Hypothalamus (tissue), 51 donors: ENCODE measurements at places on chromosomes 6 and 20.

- DNase-seq, result no peak
Observed at GRCh38 chr6:14040042-14040441, 77.5 kb upstream of the CD83 start.

GRCh38 chr6:7292596-7293255 lies 20.3 kb downstream of the SSR1 start:
- DNase-seq, result no peak

DNA sequence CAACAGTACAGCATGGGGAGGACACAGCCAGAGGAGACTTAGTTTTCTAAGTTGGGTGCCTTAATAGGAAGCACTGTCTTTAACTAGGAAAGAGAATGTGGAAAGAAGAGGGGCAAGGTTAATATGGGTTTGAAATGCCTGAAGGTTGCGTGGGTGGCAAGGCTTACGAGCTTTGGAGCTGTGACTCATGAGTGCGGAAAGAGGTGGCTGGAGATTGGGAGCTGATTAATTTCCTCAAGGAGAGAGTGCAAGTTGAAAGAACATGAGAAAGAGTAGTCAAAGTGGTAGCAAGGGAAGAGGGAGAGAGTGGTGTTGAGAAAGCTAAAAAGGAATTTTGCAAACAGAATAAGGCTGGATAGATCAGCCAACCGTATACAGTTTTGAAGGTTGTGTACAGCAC lies 315.1 kb upstream of the PRND start:
- DNase-seq, result no peak

DNA sequence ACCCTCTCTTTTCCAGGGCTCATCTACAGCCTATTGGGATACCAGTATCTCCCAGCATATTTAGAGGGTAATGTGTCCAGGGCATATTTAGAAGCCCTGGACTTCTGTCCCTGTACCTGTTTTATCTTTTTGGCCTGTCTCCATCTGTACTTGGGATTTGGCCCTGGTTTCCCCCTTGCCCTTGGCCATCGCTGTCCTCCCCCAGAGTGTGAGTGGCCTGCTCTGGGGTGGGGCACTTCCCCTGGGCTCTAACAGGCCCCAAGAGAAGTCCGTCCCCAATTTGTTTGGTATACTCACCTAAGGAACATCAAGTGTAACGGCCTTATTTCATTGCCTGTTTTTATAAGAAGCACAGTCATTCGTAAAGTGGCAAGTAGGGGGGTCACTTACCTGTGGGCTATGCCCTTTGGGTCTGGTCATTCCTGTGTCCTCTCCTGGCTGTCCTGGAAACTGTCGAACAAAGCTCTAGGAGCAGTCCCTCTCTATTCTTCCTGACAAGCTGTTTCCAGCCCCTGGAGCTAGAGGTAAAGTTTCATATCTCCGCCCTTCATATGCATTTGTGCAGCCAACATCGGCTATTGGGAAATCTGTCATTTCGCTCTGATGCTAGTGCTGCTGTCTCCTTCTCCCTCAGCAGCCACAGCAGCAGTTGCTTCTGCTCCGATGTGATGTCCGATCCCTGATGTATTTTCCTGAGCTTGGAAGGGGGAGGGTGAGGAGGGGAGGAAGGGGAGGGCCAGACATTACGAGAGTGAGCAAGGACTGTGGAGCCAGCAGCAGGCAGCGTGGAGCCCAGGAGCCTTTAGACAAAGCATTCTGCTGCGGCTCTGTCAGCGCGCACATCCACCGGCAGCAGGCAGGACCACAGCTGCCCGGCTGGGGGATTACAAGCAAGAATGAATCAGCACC lies 83.4 kb downstream of the TCP11 start:
- DNase-seq, result no peak

DNA sequence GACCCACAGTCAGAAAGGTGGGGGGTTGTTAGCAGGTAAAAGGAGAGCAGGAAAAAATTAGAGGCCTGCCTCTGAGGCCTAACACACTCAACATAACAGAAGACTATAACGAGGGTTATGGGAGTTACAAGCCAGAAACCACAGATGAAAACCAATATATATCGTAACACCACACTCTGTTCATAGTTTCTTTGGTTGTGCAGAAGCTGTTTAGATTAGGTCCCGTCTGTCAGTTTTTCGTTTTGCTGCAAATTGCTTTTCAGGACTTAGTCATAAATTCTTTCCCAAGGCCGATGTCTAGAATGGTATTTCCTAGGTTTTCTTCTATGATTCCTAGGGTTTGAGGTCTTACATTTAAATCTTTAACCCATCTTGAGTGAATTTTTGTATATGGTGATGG lies 3.7 kb upstream of the MAP3K5 start:
- no peak for DNase-seq

DNA sequence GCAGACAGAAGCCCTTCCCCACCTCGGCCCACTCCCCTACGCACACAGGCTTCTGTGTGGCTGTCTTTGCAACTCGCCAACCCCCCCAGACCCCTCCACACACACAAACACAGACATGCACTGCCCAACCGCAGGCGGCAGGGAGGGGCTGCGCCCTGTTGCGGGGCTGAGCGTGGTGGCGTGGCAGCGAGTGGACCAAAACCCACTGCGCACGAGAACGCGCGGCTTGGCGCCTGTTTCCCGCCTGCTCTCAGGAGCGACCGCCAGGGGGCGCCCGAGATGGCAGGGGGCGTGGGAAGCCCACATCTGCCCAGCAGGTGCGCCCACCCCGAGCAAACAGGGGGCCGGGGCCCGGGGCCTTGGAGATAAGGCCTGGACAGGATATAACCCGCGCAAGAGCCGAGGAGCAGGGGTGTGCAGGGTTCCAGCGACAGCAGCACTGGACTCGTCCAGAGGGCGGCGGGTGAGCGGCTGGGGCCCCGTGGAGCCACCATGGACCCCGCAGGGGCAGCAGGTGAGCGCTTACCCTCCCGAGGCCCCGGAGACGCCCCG lies at the start of gene RBPJL:
RBPJL (plus strand) TSS at position 410 of the 552 bp plus-strand sequence; CDS start at position 493, 83 bp downstream.
- no peak for DNase-seq

DNA sequence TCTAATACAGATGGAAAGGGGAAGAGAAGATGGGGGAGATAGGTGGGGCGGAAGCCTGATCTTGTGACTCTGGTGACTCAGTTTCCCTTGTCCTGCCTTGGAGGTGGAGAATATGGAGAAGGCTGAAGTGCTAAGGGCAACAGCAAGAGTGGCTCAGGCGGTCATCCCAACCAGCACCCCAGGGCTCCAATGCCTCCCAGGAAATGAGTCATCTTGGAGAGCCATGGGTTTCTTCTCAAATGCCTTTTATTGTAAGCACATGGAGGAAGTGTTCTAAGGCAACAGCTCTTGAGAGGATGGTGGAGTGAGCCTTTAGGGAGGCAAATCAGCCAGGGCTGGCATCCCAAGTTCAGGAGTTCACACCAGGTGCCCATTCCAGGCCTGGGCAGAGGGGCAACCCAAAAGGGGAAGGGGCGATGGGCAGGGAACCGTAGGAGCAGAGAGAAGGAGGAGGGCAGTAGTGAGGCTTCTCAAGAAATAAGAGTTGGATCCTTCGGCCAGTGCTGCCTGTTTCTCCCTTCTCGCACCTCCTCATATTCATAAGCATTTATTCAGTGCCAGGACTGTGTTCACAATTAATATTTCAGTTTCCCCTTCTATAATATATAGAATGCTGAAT lies 13.2 kb upstream of the AHCY start:
- no peak for DNase-seq

GRCh38 chr6:116027801-116028200 lies 32.9 kb downstream of the FRK start:
- DNase-seq, result no peak

DNA sequence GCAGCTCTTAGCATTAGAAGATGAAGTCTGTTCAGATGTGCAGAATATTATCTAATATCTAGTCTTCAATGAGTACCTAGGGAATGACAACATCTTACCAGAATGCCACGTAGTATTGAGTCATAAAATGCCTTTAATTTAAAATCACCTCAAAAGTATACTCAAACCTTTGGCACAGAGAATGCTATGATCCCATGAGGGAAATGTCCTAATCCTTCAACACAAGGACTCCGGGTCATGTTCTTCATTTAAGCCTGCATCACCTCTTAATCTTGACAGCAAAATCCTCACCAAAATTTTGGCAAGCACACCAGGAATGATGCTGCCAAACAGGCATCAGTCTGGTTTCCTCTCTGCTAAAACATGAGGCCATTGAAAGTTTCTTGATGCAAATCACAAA lies 23.6 kb upstream of the MARCKS start:
- no peak for DNase-seq

DNA sequence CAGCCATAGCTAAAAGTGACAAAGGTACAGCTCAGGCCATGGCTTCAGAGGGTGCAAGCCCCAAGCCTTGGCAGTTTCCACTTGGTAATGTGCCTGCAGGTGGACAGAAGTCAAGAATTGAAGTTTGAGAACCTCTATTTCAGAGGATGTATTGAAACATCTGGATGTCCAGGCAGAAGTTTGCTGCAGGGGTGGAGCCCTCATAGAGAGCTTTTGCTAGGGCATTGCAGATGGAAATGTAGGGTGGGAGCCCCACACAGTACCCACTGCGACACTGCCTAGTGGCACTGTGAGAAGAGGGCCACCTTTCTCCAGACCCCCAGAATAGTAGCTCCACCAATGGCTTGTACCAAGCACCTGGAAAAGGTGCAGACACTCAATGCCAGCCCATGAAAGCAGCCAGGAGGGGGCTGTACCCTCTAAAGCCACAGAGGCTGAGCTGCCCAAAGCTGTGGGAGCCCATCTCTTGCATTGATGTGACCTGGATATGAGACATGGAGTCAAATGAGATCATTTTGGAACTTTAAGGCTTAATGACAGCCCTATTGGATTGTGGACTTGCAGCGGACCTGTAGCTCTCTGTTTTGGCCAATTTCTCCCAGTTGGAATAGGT lies 1299.4 kb upstream of the MAP3K7 start:
- DNase-seq, result no peak

DNA sequence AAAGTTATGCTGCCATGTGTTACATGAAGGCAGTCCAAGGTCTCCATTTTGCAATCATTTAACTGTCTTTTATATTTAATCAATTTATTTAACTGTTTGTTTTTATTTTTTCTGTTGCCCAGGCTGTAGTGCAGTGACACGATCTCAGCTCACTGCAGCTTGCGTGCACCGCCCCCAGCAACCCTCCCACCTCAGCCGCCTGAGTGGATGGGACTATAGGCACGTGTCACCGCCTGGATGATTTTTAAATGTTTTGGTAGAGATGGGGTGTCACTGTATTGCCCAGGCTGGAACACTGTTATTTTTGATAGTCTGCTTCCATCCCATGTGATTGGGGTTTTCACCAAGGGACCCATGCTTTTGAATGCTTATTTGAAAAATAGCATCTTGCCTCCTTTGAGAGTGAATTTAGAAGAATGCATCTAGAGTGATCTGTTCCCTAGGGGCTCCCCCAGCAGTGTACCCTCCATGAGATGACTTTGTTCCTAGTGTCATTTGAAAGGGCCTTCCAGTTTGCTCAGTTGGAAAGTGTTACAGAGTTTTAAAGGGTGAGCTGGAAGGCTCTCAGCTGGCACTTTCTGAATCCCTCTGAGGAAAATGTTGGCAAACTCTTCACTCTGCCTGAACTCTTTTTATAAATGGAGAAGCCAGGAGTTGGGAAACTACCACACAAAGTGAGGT lies 143.4 kb downstream of the JARID2 start:
- no peak for DNase-seq

DNA sequence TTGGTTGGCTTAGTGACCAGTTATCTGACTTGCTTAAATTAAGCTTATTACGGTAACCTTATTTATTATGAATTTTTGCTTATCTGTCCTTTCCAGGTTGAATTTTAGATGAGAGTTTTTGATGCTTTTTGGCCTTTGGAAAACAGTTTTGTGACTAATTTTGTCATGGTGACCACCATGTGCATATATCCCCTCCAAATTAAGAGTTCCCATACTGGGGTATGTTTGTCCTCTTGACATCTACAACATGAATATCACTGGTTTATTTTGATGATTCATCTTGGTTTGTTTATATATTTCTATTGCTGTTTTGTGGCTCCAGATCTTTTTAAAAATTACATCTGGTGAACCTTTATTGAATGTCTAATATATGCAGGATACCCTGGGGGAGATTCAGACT lies 61.4 kb downstream of the PHF20 start:
- DNase-seq, result no peak

DNA sequence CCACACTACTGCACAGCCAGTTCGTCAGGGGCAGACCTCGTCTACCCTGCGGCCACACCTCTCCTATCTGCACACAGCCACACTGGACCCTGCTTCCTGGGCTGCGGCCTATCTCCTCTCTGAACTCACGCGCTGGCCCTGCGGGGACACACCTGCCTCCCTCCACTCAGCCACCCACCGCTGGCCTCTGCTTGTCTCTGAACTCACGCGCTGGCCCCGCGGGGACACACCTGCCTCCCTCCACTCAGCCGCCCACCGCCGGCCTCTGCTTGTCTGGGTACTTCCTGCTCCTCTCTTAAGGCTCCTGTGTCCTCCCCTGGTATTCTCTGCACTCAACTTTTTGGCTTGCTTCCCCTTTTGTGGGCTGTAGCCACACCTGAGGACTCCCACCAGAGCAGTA lies 52.3 kb downstream of the HUS1B start:
- DNase-seq, result no peak

DNA sequence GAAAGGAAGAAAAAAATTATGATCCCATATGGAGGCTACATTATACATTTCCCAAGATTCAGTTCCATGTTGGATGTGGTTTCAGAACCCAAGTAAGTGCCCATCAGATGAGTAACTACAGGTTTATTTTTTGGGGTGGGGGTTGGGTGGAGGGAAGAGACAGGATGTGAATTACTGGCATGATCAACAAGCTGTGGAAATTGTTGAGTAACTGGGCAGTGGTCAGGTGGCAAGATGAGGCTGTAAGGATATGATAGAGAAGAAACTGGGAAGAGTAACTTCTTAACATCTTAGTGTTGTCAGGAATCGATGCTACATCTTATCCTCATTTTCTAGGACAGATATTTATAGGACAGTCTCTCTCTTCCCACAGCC lies 153.5 kb downstream of the CFAP61 start:
- no peak for DNase-seq

DNA sequence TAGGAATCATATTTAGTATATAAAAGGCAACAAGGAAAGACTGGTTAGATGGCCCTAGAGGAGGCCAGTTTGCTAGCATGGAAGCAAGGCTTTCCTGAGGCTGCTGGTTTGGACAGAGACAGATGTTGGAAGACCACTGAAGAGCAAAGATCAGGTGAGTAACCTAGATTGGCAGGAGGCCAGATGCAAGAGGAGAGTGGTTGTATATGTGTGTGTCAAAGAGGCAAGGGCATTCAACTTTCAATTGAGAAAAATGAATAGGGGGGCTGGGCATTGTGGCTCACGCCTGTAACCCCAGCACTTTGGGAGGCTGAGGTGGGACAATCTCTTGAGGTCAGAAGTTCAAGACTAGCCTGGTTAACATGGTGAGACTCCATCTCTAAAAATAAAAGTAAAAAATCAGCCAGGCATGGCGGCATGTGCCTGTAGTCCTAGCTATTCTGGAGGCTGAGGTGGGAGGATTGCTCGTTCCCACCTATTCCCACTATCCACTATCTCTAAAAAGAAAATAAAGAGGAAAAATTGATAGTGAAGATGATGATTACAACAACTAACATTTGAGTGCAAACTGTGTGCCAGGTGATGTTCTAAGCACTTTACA lies 79.8 kb downstream of the PRDM1 start:
- DNase-seq, result no peak
